ENCODE measurements at places on chromosomes 1 and 21.

DNA sequence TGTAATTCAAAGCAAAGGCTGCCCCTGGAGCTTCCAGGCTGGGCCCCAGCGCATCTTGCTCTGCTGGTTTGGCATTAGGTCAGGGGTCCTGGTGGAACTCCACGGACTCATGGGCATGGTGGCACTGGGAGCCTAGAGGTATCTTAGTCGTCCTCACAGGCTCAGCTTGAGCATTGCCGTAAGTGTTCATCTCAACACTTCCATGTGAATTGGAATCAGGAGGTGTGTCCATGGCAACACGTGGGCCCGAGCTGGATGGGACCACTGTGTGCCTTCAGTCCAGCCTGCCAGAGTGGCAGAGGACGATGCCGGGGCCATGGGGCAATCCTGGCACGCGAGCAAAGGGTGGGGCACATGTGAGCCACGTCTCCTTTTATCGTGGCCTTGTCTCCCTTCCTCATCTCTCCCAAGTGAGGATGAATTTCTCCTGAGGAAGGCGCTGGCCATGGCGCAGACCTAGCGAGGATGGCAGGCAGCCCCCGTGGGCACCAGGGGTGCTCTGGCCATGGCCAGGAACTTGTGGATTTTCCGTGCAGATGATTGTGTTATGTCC, 47.0 kb downstream of the AGPAT3 start:
- no peak for DNase-seq

- no peak for DNase-seq
These were observed 104.8 kb upstream of the BARHL2 start for GRCh38 chr1:90821788-90822359.

- no peak for DNase-seq
These were observed 311.2 kb downstream of the PAPPA2 start for GRCh38 chr1:176774224-176774623.

GRCh38 chr1:107914119-107914765, 50.7 kb downstream of the VAV3 start:
- no peak for DNase-seq

GRCh38 chr1:204255225-204255624, 41.4 kb upstream of the GOLT1A start:
- DNase-seq = no peak

DNA sequence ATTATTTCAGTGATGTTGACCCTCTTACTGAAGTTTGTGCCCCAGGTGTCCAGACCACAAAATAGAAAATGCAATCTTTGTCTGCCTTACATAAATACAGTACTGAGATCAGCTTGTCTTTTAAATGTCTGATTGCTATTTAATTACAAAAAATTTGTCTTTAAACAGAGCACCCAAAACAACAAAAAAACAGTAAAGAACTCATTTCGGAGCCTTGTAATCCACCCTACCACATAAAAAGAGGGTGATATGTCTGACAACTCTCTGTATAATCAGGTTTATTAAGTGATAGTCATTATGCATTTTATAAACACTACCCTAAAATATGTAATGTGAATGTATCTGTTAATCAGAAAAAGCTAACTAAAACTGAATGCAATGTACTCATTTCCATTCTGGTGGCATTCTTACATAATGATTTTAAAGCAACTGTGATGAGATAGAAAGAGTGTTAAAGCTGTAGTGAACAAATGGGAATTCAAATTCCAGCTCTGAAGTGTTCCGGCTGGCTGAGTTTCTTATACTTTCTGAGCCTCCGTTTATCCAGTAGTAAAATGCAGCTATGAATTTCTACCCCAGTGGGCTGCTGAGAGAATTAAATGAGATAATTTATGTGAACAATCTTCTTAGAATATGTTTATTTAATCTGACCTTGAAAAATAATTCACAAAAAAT, 486.6 kb downstream of the USP25 start:
- DNase-seq = no peak

GRCh38 chr1:34711485-34711884, 43.4 kb upstream of the GJB5 start:
- DNase-seq = no peak

GRCh38 chr1:206932177-206932576, 10.4 kb upstream of the FCMR start:
- no peak for DNase-seq

GRCh38 chr1:39051956-39052355, 25.8 kb downstream of the NDUFS5 start:
- no peak for DNase-seq

DNA sequence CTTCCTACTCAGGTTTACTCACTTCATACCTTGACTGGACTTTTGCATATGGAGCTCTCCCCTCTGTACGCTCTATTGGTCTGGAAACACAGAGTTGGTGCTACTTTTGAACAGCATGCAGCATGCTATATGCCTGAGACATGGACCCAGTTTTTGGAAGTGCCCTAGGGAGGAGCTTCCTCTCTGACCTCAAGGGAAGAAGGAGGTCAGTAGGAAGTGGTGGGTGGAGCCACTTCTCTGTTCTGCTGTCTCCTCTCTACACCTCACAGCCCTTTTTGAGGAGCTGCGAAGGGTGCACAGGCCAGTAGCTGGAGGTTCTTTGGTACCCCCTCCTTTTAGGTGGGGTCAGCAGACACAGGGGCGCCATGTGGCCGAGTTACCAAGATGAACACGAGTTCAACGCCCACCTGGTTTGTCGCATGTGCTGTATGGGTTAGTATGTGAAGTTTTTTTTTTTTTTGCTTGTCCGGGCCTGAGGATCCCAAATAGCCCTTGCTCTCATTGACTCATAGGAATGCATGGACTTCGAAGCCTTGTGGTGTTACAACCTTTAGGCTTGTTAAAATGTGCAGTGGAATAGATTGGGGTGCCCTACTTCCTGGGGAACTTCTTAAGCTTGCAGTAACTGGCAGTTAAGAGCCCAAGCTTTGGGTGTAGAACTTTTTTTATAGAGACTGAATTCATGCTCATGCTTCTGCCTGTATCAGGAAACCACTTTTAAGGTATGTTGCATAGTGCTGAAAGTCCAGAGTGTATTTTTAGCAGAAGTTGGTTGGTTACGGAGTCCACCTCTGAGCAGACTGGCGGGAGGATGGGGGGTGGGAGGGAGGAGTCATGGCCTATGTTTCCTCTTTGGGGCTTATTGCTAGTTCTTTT, 10.7 kb downstream of the MACF1 start:
- DNase-seq = no peak

- DNase-seq = no peak
These were observed 19.6 kb upstream of the KCNQ4 start for GRCh38 chr1:40763742-40764532.

- no peak for DNase-seq
These were observed 106.5 kb upstream of the GADD45A start for GRCh38 chr1:67578397-67579020.

- peak; percentile 67 for DNase-seq
These were observed 4.8 kb upstream of the IL24 start for GRCh38 chr1:206892351-206892984.

DNA sequence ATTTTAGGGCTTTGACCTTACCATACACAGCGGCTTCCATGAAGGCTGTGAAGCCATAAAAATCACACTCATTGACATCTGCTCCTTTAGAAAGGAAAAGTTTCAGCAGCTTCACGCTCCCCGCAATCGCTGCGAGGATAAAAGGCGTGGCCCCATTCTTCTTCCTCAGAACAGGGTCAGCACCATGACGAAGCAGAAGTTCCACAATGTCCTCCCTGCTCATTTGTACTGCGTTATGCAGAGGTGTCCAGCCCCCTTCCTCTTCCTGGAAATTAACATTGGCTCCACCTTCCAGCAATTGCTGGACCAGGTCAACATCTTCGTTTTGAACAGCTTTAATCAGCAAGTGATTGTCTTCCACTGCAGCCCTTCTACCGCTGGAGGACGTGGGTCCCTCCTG, 2.7 kb downstream of the RNASEL start:
- DNase-seq = no peak

Measured in amniotic epithelial cell (primary cell).